A673 (cell line): ENCODE measurements at places on chromosomes 1 and 21. TPM values are rescaled to one million over a fixed set of nuclear protein-coding genes. Genes with fewer than 3 reads are reported as not detected.

S100A1 gene
- total RNA-seq: 0.72 TPM in 1 of 2 replicates, not detected in the other

OR14K1 gene
- not detected in 2 replicates for total RNA-seq

- DNase-seq: no peak
Measured at GRCh38 chr1:9086045-9086444, 16.6 kb upstream of the SLC2A5 start.

GRCh38 chr1:156638189-156638985 is 3.5 kb upstream of the BCAN start:
- no peak for DNase-seq

DNA sequence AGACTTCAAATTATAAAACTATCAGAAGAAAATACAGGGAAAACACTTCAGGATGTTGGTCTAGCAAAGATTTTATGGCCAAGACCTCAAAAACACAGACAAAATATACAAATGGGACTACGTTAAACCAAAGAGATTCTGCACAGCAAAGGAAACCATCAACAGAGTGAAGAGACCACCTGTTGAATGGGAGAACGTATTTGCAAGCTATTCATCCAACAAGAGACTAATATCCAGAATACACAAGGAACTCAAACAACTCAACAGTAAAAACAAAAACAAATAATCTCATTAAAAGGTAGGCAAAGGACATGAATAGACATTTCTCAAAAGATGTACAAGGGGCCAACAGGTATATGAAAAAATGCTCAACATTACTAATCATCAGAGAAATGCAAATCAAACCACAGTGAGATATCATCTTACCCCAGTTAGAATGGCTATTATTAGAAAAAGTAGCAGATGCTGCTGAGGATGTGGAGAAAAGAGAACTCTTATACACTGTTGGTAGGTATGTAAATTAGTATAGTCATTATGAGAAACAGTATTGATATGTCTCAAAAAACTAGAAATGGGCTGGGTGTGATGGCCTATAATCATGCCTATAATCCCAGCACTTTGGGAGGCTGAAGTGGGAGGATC is 112.6 kb downstream of the LRIG2 start:
- DNase-seq: no peak

VHLL gene
- total RNA-seq: not detected in 2 replicates

- DNase-seq: no peak
Measured at GRCh38 chr1:228272831-228273571, 65.2 kb downstream of the OBSCN start.
